ENCODE measurements at places on chromosomes 2 and 18.
A peak's percentile ranks its signal among the peaks of the same experiment; 100 is the strongest.

GRCh38 chr2:230268606-230269243 is 43.2 kb downstream of the SP140 start:
- DNase-seq, result no peak

- DNase-seq, result no peak
These were observed 153.4 kb downstream of the TMEM18 start for GRCh38 chr2:523698-524270.

DNA sequence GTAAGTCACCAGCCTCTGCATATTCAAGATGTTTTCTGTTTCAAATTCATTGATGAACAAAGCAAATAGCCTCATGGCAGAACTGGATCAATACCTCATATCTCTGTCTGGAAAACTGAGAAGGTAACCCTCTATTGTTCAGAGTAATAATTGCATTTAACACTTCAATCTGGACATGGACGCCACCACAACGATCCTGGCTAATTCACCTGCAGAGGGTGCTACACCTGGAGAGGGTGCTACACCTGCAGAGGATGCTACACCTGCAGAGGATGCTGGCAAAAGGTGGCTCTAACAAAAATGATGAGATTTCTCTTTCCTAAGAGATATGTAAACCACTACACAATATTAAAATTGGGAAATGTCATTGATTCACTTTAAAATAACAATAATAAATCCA is 183.1 kb upstream of the HNRNPA3 start:
- DNase-seq, result no peak

DNA sequence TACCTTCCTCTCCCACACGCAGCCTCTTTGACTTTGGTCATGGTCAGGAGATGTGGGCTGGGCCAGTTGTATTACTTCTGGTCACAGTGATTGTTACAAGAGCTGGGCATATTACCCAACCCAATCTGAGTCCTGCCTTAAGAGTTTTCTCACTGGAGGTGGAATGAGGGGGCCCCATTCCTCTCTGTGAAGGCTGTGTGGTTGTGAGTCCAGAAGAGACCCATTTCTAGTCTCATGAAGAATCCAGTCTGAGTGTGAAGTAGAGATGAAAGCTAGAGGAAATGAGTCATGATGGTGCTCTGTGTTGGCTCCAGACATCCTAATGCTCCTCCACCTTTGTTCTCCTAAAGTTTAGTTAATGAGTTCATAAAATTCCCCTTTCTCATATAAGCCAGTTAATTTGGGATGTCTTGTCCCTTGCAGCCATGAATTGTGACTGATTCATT is 50.8 kb upstream of the RASGRP3 start:
- no peak for DNase-seq

- DNase-seq, result no peak
These were observed 433.7 kb downstream of the ZNF521 start for GRCh38 chr18:24918257-24918656.

- no peak for DNase-seq
These were observed 32.1 kb upstream of the PTMA start for GRCh38 chr2:231676243-231676642.

DNA sequence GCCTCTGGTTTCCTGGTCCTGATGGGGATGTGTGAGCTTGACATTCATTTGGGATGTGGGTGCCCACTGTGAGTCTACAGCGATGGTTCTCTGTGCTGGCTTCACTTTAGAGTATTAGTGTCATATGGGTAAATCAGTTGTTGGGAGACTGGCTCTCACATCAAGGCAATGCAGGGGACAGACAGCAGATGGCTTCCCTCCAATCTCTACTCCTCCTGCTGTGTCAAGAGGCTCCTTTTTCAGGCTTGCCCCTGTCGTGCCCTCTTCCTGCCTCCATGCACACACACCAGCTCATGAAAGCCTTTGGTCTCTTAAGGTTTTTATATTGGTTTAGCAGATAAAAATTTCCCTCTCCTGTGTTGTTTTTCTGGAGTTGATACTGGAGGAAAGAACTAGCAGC is 315.6 kb downstream of the RDH14 start:
- no peak for DNase-seq

DNA sequence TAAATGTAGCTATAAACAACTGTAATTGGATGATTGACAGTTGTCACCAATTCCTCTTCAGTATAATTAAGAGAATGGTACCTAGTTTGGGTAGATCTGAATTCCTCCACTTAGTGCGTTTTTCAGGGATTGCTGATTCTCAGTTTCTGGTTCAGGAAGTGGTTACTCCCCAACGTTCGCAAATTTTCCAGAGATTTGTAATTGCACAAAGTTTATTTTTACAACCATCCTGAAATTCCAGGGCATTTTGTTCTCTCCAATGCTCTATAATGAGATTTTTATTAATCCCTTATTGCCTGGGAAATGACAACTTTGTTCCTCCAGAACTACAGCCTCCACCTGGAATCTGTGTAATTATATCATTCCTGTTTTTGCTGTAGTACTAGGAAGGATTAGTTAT is 710.6 kb upstream of the ZEB2 start:
- no peak for DNase-seq

GRCh38 chr18:74604774-74605173 is 7.1 kb downstream of the ZNF407 start:
- DNase-seq, result no peak

DNA sequence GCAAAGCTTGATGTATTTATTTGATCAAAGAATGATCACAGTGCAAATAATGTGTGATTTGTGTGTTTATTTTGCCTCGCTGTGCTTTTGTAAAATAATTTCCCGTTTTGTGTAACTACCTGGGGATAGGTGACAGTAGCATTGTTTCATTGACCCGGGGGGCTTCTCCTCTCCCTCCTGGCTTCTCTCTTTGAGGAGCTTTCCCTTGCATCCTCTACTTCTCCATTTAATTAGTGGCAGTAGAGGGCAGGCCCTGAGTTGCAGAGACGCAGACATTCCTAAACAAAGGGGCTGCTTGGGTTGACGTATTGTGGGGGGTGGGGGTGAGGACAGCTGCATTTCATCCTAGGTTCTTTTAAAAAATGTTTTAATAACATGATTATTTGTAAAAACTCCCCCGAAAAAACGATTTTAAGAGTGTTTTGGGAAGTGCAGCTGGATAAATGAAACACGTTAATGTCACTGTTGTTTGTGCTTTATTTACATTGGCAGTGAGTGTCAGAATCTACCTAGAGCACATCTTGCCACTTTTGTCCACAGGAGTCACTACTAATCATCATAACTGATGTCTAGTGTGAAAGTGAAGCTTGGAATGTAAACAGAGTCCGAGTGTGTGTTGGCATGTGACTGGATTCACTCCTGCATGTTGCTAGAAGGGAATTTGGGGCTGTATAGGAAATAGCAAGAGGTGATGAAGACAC is 2.2 kb downstream of the NEDD4L start:
- no peak for DNase-seq

GRCh38 chr2:48059975-48060374 is 153.7 kb upstream of the FBXO11 start:
- DNase-seq, result no peak

DNA sequence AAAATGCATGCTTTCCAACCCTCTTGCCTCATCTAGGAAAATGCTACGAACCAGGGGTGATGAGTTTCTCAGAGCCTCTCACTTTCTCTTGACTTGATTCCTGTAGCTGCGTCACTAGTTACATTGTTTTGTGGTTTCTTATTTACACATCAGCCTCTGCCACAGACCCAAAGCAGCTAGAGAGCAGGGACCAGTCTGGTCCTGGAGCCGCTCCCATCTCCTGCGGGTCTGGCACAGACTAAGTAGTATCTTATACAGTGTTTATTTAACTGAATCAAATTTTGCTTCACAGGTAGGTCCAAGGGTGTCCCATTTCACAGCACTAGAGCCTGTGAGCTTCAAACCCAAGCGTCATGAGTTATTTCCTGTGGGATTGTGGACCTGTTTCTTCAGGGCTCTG is 310.5 kb downstream of the MYCN start:
- no peak for DNase-seq

GRCh38 chr2:104864280-104865095 is 10.6 kb downstream of the POU3F3 start:
- no peak for DNase-seq

DNA sequence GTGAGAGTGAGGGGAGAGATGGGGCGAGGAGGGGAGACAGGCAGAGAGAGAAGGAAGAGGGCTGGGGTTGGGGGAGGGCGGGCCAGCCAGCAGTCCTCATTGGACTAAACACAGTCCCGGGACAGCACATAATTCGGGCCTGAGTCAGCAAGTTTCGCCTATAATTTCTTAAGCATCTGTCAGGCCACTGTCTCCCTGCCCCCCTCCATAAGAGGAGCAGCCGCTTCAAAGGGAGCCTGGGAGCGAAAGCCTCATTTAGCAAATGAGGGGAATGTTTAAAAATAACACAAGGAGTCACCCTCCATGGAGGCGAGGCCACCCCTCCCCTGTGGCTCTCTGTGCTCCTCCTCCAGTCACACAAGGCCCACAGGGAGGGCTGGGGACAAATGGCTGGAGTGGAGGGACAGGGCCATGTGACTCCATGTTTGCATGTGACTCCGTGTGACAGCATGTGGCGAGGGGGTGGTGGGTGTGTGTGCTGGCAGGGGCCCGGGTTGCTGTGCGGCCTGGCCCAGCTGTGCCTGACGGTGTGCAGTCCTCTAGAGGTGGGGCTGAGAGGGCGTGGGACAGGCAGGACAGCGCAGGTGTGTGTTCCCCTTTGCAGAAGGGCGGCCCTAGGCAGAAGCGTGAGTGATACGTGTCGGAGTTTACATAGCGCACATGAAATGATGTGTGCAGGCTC is 162.4 kb downstream of the CELF4 start:
- DNase-seq, result no peak

GRCh38 chr2:68565858-68566257 is 77.5 kb upstream of the PROKR1 start:
- DNase-seq, result no peak

- peak; percentile 38 for DNase-seq
These were observed 45.2 kb downstream of the ST3GAL5 start for GRCh38 chr2:85843543-85843942.

GRCh38 chr2:207749873-207750272 is 19.8 kb downstream of the FZD5 start:
- no peak for DNase-seq

- DNase-seq, result no peak
These were observed 81.4 kb downstream of the OTX1 start for GRCh38 chr2:63132020-63132419.

DNA sequence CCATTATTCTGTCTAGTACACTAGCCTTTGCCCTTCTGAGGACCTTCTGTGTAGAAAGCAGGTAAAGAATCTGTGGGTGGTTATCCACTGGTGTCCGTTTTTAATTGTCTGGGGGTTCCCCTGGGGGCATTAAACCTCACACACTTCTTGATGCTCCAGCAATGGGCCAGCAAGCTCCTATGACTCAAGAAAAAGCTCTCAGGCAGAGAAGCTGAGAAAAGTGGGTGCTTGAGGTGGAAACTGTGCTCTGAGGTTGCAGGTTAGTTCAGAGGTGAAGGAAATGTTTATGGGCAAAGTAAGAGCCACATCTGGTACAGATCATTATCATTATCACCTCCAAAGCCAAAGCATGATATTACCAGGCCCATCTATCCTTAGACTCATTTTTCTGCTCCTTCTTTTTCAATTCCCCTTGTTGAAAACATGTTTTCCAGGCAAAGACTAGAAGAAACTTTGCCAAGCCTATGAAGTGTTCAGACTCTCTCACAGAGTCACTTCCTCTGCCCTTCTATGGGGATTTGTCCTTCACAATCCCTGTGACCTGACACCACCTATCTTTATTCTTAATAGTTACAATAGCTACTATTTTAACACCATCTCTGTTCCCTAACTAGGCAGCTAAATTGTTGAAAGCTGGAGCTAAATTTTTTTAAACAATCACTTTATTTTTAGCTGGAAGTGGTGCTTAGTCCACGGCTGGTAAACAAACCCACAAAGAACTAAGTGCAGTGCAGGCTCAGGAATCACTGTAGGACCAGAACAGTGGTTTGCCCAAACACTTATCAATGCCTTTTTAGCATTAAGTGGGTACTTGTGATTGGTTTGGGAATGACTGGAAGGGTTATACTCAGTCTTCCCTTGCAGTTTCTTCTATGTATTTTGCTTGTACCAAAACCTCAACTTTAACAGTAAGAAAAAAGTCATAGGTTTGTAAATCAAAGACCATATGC is 512.8 kb upstream of the POU3F3 start:
- no peak for DNase-seq

DNA sequence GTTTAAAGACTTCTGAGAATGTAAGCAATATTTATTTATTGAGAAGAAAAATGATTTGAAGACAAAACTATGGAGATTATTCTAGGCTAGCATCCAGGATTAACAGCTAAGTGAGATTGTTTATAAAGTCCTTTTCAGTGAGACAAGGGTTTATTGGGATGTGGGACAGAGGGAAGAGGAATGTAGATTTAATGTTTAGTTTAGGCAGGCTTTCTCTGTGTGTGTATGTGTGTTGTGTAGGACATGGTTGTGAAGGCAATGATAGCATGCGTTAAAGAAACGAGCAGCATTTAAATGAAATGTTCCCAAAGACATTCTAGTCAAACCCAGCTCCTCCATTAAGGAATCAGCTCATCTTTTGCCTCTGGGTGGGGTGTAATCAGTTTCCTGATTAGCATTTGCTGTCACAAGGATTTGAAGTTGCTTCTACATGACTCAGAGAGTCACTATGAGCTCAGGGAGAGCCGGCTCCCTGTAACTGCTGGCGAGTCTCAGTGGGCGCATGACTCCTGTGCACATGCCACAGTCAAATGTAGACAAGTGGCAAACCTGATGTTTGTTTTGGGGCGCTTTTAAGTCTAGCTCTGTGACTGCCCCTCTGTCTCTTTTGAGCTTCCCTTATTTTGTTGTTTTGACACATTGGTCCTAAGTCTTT is 442.2 kb upstream of the CELF4 start:
- no peak for DNase-seq

DNA sequence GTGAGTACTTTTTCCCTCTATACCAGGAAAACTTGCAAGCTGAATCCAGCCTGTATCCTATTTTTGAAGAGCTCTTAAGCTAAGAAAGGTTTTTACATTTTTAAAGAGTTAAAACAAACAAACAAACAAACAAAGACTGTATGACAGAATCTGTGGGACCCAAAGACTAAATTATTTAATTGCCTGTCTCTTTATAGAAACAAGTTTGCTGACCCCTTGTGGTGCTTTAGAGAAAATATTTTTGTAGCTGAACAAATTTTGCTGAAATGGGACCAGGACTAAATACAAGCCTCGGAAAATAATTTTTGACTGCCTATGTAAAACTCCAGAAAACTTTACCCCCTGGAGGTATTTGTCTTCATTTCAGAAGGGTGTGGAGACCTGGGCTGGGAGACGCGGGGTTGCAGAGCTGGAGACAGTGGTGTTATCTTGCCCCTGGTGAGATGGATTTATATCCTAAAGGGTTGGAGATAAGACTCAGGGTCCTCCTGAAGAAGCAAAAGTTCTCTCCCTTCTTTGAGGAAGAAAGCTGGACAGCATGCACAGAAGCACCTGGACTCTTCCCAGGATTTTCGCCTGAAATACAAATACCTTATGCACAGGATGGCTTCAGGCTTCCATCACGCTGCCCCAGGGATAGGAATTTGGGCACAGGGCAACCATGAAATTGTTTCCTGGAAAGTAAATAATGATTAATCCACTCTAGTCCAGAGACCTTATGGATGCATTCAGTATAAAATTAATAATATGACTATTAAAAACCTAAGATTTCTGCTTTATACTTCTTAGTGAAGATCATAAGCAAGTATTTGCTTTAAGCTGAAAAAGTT is 54.3 kb downstream of the TMX3 start:
- DNase-seq, result no peak

GRCh38 chr2:13919981-13920382 is 712.5 kb upstream of the LRATD1 start:
- no peak for DNase-seq

GRCh38 chr2:168738062-168738461 is 64.4 kb upstream of the NOSTRIN start:
- no peak for DNase-seq

- no peak for DNase-seq
These were observed 11.1 kb downstream of the CAVIN2 start for GRCh38 chr2:191835539-191836350.

GRCh38 chr2:185144159-185144919 is 546.0 kb downstream of the ZNF804A start:
- no peak for DNase-seq

Data from stimulated activated CD4-positive, alpha-beta T cell treated with anti-CD3 and anti-CD28 coated beads, Interleukin-12 subunit alpha, Interleukin-12 subunit beta, amount 100 ng/mL, for 48 hours (primary cell).